ENCODE measurements at places on chromosomes 5 and 9.

GRCh38 chr5:138606378-138607064 lies 31.3 kb upstream of the HSPA9 start:
- DNase-seq, result no peak

- no peak for DNase-seq
Measured at GRCh38 chr5:16665601-16666000, 48.8 kb upstream of the RETREG1 start.

GRCh38 chr9:129613520-129614175 lies 7.3 kb downstream of the C9orf50 start:
- DNase-seq, result no peak

- no peak for DNase-seq
Measured at GRCh38 chr9:76585487-76586389, 126.8 kb downstream of the GCNT1 start.

GRCh38 chr5:175381130-175381529 lies 62.9 kb downstream of the DRD1 start:
- no peak for DNase-seq

- DNase-seq, result no peak
Measured at GRCh38 chr5:88954511-88954910, 71.5 kb upstream of the MEF2C start.

GRCh38 chr9:113612216-113612747 lies 148.8 kb downstream of the RGS3 start:
- no peak for DNase-seq
